ENCODE measurements at places on chromosomes 16 and 17. TPM values are rescaled to one million over a fixed set of nuclear protein-coding genes. Genes with fewer than 3 reads are reported as not detected.

DNA sequence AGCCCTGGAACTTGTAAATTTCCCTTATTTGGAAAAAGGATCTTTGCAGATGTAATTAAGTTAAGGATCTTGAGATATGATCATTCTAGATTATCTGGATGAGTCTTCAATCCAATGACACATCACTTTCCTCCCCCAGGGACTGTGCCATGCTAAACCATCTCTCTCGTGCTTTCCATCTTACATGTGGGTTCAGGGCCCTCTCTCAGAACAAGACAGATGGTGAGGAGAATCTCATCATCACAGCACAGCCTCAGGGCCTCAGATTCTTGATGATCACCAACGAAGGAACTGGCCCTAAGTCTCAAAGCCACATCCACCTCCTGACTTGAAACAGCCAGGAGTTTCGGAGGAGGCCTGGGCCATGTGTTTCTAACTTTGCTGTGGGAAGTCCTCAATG, 78.7 kb downstream of the LITAF start:
- no peak for DNase-seq
- H3K4me1 ChIP-seq, result no peaks in the 10 kb centered on the region
- H3K27ac ChIP-seq, result no peak overlapping the region

DNA sequence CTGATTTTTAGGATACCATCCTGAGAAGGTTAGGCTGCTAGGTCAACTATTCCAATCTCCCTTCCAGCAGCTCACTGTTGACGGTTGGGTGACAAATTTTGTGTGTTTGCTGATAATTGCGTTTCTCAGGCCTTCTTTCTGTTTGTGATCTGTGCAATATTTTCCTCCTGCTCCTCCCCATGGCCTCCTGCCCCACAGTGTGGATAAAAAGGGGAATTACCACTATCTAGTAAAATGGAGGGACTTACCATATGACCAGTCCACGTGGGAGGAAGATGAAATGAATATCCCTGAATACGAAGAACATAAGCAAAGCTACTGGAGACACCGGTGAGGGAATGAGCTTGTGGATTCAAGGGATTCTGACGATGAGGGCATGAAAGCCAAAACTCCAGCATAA, 9.2 kb downstream of the CHD3 start:
- H3K27me3 ChIP-seq, result no peaks in the 10 kb centered on the region
- no peak overlapping the region for H3K27ac ChIP-seq
- H3K4me1 ChIP-seq, result no peaks in the 10 kb centered on the region
- H3K4me3 ChIP-seq, result no peak overlapping the region
- no peak for DNase-seq
- peaks cover 7% of the 10 kb centered on the region for H3K36me3 ChIP-seq

- no peaks in the 10 kb centered on the region for H3K27me3 ChIP-seq
- H3K27ac ChIP-seq, result no peak overlapping the region
- H3K4me1 ChIP-seq, result no peaks in the 10 kb centered on the region
Observed at GRCh38 chr17:35900280-35900679, 20.1 kb upstream of the CCL5 start.

DNA sequence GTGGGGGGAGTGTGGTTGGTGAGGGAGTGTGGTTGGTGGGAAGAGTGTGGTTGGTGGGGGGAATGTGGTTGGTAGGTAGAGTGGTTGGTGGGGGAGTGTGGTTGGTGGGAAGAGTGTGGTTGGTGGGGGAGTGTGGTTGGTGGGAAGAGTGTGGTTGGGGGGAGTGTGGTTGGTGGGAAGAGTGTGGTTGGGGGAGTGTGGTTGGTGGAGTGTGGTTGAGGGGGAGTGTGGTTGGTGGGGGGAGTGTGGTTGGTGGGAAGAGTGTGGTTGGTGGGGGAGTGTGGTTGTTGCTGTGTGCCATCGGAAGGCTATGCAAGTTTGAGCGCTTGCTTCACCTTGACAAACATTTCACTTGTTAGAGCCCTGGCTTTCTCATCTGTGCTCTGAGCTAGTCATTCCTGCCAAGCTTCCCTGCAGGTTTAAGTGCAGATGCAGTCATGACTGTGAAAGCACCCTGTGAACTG, 20.1 kb downstream of the MINK1 start:
- H3K4me3 ChIP-seq, result no peak overlapping the region
- H3K27ac ChIP-seq, result peak overlapping the region; percentile 78
- DNase-seq, result no peak
- no peaks in the 10 kb centered on the region for H3K27me3 ChIP-seq

DNA sequence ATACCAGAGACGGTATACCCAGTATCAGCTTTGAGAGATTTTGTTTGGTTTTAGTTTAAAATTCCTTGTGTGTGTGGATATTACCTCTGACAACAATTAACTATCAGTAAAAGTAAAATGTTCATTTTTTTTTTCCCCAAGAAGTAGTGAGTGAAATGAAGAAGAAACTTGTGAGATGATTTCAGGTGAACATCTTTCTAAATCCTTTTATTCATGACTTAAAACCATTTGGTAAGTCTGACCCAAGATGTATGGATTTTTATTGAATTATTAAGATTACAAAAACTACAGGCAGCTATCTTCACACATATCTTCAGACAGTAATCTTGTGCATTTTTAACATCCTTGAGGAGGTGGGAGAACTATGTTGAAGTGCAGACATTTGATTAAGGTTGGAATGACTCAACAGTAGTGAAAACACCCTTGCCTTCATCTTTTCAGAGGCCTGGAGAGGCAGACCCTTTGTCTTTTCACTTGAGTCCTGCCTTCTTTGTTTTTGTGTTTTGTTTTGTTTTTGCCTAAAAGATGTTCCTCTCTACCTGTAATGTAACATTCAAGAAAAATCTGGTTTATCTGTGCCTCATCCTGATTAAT, 240.3 kb upstream of the TBX2 start:
- H3K36me3 ChIP-seq, result no peaks in the 10 kb centered on the region
- H3K4me3 ChIP-seq, result no peak overlapping the region
- DNase-seq, result no peak
- no peaks in the 10 kb centered on the region for H3K4me1 ChIP-seq

MT4 gene
- total RNA-seq, result not detected
